Activated CD4-positive, alpha-beta T cell treated with anti-CD3 and anti-CD28 coated beads, Interleukin-2, Interleukin-6, amounts not matched to agents 100 ng/mL and 50 ng/mL, durations not matched to agents 16 hours and 8 hours (primary cell): ENCODE measurements at places on chromosomes 6 and 20.

- DNase-seq, result no peak
These were observed 454.9 kb downstream of the C6orf118 start for GRCh38 chr6:164854526-164854925.

GRCh38 chr6:110315869-110316398, 42.2 kb downstream of the METTL24 start:
- DNase-seq, result no peak

DNA sequence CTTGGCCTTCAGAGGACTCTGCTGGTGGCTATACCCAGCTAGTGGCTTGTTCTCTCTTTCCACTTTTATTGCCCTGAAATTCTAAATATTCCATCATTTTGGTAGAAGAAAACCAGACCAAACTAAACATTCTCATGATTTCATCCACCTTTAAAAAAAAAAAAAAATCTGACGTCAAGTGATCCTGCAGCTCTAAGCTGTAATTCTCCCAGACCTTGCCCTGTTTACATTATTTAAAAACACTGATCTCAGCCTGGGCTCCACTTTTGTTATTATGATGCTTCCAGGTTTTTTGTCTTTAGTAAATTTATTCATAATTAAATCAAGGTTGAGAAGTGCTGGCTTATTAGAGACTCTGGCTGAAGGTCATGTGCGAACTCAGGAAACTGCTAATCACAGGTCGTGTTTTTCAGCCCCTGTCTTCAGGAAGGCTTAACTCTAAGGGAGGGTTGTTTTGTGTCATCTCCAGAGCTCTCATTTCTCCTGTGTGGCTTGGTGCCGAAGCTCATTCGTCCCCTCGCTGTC, 114.4 kb downstream of the MTHFD1L start:
- no peak for DNase-seq

DNA sequence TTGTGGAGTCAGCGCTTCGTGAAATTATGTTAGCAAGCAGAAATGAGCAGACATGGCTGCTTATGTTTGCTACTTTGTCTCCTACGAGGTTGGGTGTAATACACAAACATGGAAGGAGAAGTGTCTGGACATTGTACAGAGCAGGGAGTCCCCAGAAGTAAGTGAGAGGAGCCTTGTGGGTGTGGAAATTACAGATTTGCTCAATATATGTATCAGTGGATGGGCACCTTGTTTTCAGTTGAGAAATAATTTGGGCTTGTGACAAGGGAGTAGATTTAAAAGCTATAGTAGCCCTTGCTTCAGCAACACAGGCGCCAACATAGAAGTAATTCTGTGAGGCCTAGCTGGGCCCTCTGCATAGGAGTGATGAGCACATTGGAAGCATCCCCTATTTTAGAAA, 49.2 kb downstream of the HECA start:
- no peak for DNase-seq

GRCh38 chr6:52010145-52010544, 77.3 kb downstream of the PKHD1 start:
- DNase-seq, result no peak
